ENCODE measurements at places on chromosomes 12 and 14.

DNA sequence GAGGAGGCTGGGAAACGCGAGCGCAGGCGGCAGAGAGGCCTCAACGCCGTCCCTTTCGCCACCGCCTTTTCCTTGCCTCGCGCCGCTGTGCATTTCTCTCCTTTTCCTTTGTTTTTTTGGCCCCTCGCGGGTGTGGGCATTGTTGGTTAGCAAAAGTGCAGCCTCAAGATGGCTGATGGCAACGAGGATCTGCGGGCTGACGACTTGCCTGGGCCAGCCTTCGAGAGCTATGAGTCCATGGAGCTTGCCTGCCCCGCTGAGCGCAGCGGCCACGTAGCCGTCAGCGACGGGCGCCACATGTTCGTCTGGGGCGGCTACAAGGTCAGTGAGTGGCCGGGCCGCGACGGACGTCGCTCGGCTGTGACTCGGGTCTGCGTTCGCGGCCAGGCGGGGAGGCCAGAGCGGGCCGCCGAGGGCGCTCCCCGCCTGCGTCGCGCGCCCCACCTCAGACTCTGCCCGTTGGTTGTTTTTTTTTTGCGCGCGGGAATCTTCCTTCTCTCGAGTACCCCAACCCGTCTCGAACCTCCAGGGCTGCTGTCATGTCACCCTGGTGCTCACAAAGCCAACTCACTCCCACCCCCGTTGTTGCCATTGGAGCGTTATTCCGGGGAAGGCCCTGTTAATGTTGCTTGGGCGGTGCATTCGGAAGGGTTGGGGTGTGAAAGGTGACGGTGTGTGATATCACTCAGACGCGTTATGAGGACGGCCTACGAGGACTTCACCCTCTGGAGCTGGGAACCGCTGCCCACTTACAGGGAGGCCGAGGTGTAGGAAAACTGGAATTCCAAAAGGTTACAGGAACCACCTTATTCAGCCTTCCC is 558 bp downstream of the KLHDC2 start:
- peak; percentile 28 for DNase-seq

DNA sequence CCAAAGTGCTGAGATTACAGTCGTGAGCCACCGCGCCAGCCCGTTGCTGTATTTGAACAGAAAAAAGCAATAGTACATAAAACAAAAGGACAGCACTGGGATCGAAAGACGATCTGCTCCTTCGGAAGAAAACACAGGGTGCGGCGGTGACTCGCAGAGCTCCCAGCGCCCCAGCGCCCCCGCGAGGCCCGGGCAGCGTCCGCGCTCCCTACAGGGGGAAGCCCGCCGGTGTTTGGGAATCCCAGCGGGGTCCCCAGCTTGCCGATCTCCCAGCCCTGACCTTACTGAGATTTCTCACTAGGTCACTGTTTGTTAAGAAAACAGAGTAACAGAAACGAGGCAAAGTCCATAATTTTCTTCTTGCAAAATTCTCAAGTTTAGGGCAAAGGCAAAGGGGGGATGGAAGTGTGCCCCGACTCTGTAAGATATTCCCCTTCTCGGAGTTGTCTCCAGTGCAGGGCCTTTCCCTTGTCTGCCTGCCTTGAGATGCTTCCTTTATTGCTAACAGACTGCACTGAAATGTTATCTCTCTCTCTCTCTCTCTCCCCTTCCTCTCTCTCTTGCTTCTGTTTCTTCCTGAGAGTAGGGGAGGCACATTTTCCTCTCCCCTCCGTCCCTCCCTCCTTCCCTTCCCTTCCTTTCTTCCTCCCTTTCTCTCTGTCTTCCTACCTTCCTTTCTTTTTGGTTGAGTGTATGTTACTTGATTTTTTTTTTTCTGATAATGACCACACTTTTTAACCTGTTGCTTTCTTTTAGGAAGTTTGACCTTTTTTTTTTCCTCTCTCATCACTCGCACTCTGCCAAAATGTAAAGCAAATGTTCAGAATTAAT is 91.9 kb downstream of the TMEM30B start:
- peak; percentile 72 for DNase-seq

GRCh38 chr14:93733231-93733630 is 55.1 kb downstream of the PRIMA1 start:
- no peak for DNase-seq

GRCh38 chr14:105537580-105538474 is 11.4 kb downstream of the TMEM121 start:
- DNase-seq, result peak; percentile 87

DNA sequence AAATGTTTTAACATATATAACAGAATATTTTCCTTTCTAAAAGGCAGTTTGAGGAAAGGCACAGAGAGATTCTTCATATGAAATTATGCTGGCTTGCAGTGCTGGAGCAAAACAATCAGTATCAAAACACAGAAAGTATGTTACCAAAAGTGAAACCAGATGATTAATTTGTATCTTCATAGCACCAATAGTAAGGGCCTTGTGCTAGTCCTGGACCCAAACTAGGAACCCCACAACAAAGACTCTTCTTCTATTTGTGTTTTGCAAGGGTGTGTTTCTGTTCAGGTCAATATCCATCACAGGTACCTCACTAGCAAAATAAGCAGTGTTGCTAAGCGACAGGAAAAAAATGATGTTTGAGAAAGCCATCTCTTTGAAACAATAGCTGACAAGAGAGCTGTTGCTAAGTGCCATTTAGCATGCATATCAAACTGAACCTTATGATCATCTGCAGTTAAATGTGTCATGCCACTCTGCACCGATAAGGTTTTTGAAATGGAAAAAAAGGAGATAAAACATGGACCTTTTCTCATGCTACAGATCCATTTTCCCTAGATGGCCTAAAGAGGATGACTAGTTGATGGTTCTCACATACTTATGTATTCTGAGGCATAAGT is 196.2 kb upstream of the ALG10 start:
- no peak for DNase-seq

DNA sequence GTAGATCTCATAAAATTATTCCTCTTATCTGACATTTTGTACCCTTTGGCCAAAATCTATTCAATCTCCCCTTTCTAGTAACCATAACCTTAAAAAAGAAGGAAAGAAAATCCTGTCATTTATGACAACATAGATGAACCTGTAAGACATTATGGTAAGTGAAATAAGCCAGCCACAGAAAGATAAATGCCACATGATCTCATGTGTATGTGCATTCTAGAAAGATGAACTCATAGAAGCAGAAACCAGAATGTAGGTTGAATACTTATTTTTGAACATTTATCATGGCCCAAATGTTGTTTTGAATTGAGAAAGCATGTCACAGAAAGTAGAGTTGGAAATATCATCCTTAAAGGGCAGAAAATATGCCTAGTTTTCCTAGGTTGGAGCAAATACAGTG is 1053.6 kb downstream of the SLC6A15 start:
- no peak for DNase-seq

DNA sequence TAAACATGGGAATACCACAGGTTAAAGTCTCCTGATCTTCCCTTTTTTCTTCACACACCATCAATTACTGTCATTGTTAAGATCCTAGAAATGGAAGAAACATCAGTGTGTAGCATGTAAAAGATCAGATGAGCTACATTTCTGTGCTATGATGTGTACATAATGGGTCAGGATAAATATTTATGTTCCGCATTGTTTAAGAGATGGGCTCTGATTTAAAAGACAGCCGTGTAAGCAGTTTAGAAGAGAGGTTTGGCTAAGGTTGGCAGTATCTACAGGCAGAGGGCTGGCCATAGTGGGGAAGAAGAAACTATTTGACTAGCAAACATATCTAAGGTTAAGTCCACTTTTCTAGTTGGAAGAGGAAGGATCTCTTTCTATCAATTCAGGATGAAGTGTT is 49.4 kb downstream of the LRRC9 start:
- DNase-seq, result no peak

DNA sequence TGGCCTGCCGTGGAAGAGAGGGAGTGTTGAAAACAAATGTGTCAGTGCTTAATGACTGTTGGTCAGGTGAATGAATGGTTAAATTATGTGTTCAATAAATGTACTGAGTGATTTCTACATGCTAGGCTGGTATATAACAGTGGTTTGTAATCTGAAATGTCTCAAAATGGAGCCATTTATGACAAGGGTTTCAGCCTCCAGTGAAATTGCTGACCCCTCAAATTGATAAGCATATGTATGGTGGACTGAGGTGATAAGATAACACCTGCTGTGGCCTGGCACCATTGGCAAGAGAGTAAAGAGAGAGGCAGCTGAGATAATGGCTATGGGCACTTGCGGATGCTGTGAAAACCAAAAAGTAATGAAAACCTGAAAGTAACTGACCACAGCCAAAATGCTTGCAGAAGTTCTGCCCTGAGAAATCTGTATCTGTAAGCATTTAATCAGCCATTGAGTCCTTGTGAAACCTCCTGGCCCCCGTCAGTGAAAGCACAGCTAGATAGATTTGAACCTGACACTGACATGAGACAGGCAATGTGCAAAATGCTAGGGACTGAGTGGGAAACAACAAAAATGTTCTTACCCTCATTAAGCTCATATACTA is 1.4 kb upstream of the BCAT1 start:
- no peak for DNase-seq

- DNase-seq, result no peak
Observed at GRCh38 chr14:58513272-58513671, 85.8 kb downstream of the KIAA0586 start.

GRCh38 chr12:118183711-118184110 is 47.8 kb downstream of the PEBP1 start:
- no peak for DNase-seq

GRCh38 chr14:89430391-89431236 is 13.6 kb upstream of the FOXN3 start:
- DNase-seq, result no peak

DNA sequence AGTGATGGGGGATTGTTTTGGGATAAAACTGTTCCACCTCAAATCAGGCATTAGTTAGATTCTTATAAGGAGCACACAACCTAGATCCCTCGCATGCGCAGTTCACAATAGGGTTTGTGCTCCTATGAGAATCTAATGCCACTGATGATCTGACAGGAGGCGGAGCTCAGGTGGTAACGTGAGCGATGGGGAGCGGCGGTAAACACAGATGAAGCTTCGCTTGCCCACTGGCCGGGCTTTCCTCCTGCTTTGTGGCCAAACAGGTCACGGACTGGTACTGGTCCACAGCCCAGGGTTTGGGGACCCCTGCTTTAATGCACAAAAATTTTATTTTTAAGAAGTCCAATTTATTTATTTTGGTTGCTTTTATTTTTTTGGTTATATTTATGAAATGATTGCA is 238.8 kb downstream of the AACS start:
- no peak for DNase-seq

DNA sequence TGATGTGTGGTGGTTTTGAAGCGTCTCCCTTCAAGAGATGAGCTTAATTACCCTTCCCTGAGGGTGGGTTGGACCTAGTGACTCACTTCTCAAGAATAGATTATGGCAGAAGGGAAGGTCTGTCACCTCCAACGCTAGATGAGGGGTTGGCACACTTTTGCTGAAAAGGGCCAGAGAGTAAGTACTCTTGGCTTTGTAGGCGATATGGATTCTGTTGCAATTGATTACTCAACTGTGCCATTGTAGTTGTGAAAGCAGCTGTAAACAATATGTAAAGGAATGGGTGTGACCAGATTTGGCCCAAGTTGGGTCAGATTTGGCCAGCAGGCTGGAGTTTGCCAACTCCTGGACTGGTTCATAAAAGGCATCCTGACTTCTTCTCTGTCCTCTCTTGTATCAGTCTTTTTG is 53.3 kb downstream of the SMIM41 start:
- DNase-seq, result no peak

DNA sequence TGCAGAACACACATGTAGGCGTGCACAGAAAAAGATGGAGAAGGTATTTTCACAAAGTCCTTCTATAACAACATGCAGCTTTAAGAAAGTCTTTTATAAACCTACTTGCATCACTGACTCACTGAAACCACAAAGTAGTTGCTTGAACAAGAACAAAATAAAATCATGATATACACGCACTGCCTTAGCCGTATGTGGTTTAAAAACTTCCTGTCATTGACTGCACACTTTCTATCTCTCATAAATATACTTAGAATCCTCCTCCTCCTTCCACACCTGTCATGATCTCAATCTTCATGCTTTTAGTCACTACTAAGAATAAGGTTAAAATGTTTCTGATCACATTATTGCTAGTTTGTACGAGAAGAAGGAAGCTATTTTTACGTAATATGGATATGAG is 31.8 kb upstream of the RAD51AP1 start:
- DNase-seq, result no peak

- DNase-seq, result no peak
Observed at GRCh38 chr12:47803191-47803875, 16.4 kb downstream of the HDAC7 start.

GRCh38 chr12:111503116-111503515 is 96.0 kb downstream of the ATXN2 start:
- no peak for DNase-seq

- DNase-seq, result no peak
Observed at GRCh38 chr12:125203145-125203765, 138.0 kb downstream of the AACS start.

DNA sequence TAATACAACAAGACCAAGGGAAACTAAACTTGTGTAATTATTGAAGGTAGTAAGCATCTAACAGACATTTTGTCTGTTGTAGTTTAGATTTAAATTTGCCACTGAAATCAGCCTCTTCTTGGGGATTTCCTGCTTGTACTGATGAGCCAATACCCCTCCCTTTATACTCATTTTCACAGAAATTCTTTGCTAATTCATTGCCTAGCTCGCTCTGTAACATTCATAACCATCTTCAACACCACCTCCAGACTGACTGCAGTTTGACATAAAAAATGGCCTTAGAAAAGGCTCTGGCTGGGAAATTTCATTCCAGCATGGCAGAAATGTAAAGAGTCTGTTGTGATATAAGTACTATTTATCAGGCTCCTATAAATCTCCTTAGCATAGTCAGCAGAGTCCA is 109.7 kb upstream of the FLRT2 start:
- DNase-seq, result no peak

GRCh38 chr12:131815131-131815530 is 13.1 kb upstream of the MMP17 start:
- no peak for DNase-seq

- DNase-seq, result no peak
Observed at GRCh38 chr14:23621204-23621931, 14.8 kb upstream of the DHRS2 start.

- DNase-seq, result no peak
Observed at GRCh38 chr12:75364919-75365318, 26.0 kb upstream of the GLIPR1L2 start.

- DNase-seq, result peak; percentile 67
Observed at GRCh38 chr12:121717041-121717699, 4.6 kb downstream of the TMEM120B start.

GRCh38 chr14:34930591-34931091 is 52.2 kb upstream of the SRP54 start:
- DNase-seq, result no peak
